ENCODE measurements at places on chromosomes 2 and 18.

DNA sequence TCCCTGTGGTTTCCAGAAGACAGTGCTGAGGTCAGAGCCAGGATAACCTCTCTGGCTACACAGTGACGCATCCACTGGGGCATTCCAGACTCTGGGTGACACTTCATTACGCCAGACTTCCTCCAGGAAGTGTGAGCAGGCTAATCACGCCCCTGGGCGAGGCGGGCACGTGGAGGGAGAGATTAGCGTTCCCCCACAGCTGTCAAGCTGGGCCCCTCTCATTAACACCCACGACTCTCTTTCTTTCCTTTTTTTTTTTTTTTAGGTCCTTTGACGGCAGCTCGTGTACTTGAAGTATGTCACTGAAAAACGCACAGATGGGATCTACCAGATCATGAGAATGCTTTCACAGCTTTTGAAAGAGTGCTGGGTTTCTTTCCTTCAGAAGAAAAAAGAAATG lies 274.6 kb downstream of the AFF3 start:
- no peak for DNase-seq

DNA sequence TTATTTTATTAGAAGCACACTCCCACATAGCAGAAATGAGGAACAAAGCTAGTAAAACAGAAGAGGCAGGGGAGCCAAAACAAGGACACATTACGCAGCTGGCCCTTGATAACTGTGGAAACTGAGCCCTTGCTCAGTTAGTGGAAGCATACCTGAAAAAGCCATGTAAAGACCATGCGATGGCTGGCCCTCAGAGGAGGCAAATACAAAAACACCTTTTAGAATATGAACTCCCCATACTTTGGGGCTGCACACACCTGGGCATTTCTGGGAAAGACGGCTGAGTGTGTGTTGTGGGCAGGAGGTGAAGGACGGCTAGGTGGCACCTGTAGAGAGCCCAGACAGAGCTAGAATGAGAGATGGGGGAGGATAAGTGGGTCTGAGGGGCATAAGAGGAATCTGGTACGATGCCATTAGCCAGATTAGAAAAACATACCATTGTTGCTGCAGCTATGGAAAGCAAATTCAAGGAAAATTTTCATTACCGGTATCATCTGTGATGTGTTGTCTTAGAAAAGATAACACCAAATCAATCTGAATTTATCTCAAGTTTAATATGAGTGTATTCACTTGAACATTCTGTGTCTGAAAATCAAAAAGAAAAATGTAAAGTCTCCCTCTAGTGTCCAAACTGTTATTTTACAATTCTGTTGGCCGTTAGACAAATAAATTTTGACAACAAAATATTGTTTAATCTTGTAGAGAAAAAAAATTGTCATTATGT lies 45.2 kb upstream of the SULT1C3 start:
- peak; percentile 32 for DNase-seq

DNA sequence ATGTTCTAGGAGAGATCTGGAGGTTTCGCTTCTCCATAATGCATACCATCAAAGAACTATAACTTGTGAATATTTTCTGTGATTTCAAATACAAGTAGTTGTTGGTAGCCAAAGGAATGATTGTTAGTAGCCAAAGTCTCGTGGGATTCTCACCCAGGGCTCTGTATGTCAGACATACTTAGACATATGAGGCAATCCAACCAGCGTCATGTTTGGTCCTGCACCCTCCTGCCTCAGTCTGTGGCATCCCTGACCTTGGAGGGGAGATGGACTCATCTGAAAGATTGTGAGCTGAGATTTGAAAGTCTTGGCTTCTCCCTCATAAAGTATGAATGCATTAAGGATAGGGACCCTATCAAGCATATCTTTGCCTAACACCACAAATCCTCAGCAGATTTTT lies 81.2 kb downstream of the CTIF start:
- no peak for DNase-seq

GRCh38 chr2:232085164-232085563 lies 123.7 kb downstream of the DIS3L2 start:
- DNase-seq, result no peak

GRCh38 chr18:24530630-24531111 lies 70.2 kb downstream of the HRH4 start:
- peak; percentile 47 for DNase-seq

GRCh38 chr2:8488001-8488738 lies 193.7 kb upstream of the ID2 start:
- no peak for DNase-seq

- DNase-seq, result no peak
These were observed 19.9 kb downstream of the SLC38A11 start for GRCh38 chr2:164935118-164936101.

GRCh38 chr2:133541797-133542196 lies 26.5 kb downstream of the NCKAP5 start:
- no peak for DNase-seq

DNA sequence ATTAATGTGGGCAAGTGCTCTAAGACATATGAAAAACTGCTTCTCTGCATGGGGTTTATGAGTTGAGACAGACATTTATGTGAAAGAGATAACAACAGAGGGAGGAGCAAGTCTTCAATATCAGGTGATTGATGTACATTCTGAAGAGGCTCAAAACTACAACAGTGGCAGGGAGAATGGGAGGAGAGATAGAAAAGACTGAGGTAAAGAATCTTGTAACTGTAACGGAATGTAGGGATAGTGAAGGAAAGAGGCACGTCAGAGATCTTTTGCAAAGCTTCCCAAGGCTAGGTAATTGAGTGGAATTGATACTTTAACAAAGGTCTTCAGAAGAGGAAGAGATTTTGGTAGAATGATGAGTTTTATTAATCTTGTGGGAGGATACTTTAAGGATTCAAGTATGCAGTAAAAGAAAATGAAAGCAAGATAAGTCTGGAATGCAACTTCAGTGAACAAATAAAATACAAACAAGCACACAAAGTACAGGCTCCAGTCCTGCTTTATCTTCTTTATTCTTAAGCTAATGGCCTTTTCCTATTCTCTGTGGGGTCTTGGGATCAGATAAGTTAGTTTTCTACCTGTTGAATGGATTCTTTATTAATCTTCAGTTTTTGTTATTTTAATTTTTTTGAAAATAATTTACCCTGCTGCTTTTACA lies 15.0 kb downstream of the SMAD4 start:
- DNase-seq, result no peak

GRCh38 chr18:74228312-74228711 lies 63.5 kb downstream of the CYB5A start:
- DNase-seq, result no peak

GRCh38 chr2:111927723-111928122 lies 29.3 kb downstream of the MERTK start:
- no peak for DNase-seq

DNA sequence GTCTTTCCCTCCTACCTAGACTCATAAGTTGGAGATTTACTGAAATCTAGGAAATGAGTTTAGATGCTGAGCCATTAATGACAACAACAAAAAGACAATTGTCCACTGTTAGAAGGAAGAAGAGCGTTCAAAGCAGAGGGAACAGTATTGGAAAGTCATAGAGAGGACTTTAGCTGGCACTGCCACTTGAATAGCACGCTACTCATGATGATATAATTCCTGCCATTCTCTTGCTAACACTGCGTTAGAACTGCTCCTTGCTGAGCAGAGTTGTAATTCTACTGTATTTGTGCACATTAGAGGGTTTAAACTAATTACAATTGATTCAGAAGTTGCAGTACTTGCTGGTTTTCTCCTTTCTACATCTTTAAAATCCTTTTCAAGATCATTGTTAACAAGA lies 9.0 kb upstream of the AFTPH start:
- DNase-seq, result no peak

- DNase-seq, result no peak
These were observed 18.1 kb downstream of the GPC1 start for GRCh38 chr2:240453461-240454105.

DNA sequence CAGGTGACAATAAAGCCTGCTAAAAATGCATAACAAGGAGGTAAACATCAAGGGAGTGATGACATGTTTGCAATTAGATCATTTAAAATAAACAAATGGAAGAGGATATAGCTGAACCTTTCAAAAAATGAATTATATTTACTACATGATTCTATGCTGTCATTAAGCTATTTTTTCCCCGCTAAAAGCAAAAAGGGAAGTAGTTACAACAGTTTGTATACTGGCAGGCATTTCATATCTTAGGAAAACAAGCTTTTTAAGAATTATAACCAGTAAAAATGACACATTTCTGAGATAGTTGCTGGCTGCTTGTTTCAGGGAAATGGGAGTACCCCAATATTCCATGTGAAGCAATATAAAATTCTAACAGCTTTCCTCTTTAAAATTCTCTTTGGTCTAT lies 89.1 kb upstream of the ITGB6 start:
- no peak for DNase-seq

DNA sequence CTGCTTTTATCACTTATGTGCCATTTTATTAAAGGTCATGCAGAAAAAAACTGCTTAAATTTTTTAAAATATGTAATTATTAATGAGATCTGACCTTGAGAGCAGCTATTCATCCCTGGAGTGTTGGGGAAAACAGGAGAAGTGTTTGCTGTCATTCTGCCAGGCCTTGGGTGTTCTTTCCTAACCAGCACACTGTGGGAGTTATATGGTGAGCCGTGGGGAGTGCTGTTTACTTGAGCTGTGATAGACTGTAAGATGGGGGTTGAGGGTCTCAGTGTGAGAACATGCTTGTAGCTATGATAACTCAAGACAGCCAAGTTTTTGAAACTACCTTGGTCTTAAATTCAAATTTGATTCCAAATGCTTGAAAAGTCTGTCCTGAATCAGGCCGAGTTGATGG lies 101.3 kb upstream of the ARHGAP28 start:
- no peak for DNase-seq

GRCh38 chr18:28177828-28178635 lies 1.1 kb upstream of the CDH2 start:
- DNase-seq, result peak; percentile 70

DNA sequence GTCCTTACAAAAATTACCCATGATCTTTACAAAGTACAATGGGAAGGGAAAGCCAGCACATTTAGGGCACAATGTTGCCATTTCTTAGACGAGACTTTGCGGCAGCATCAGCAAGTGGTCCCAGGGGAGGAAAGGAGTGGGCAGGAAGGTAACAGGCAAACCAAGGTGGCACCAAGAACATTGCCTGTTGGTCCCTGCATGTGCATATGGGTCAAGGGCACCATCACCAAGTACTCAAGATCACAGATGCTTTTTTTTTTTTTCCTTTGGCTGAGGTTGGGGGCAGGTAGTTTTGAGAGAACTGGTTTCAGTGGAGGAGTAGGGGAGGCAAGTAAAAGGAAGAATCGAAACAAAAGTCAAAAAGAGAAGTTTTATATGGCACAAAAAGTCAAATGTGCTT lies 752 bp upstream of the CYTIP start:
- no peak for DNase-seq

DNA sequence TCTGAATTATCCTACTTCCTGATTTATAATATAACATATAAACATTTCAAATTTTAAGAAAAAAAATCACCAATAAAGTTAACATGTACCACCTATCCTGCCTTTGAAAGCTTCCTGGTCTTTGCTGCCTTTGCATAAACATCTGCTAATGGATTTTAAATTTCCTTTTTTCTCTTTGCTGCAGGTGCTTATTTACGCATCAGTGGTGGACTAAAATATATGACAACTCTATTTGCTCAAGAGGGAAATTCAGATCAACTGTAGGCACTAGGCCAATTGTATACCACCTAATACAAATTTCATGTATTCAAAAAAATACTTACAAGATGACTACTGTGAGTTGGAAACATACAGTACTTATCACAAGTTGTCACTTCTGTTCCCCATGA lies 57.2 kb downstream of the RAD51AP2 start:
- no peak for DNase-seq

DNA sequence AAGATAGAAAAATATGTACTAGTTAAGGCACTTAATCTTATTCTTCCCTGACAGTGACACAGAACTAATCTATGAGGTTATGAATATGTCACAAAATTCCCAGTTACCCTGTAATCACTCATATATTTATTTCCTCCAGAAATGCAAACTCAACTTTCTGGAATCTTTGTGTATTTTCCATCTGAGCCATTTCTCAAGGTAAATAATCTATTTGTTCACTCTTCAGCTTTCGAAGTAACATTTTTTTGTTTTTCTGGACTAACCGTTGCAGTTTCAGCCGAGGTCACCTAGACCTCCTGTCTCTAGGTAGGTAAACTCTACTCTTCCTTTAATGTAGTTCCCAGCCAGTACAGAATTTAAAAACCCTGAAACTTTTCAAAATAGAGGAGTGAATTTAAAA lies 250.9 kb downstream of the EXOC6B start:
- no peak for DNase-seq

DNA sequence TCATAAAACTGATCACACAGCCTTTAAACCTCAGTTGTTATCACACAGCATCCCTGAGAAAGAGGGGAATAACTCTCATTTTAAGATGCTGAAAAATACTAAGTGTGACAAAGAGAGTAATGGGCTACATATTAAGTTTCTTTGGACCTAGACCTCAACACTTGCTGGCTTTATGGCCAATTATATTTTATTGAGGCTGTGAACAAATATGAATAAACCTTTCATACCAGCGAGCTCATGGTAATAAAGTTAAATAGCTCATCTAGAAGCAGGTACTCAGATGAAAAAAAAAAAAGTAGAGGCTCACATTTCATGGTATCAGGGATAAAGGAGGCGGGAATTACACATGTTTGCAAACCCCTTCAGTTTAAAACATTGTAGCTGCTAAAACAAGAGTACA lies 75.7 kb downstream of the DOCK10 start:
- no peak for DNase-seq

DNA sequence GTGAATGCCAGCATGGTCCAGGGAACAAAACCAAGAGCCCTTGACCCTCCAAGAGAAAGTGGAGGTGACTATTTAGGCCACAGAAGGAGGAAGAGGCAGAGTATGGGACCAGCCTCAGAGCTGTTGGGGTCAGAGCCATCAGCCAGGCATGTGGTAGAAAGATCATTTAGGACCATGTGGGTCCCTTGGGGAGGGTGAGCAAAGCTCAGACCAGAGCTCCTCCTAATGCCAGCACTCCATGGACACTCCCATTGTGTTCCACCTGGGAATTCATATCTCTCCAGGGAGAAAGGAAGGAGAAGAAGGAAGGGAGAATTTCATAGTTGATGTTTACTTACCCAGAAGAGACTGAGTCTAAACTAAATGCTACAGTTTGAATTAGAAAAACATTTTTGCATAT lies 73.2 kb downstream of the CYBRD1 start:
- no peak for DNase-seq

GRCh38 chr2:67600946-67601345 lies 203.8 kb downstream of the ETAA1 start:
- no peak for DNase-seq

- peak; percentile 79 for DNase-seq
These were observed 49.3 kb downstream of the SLC39A10 start for GRCh38 chr2:195706161-195706900.

DNA sequence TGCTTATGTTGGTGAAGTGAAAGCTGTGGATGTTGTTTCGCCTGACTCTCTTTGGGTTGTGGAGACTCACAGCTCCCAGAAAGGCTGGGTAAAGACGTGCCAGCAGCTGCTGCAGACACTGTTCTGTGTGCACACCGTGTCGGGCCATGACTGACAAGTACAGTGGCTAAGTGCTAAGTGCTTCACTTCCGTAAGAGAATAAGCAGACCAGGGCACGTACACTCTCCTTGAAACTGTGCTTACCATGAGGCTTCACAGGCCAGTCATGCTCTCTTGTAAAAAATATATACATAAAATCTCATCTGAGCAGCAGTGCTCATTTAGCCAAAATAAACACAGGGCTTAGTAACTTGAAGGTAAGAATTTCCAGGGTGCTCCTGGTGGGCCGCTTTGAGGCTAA lies 86.0 kb downstream of the NRP2 start:
- no peak for DNase-seq

All from ACHN (cell line).